CD4-positive, alpha-beta memory T cell (primary cell): ENCODE measurements at places on chromosomes 16 and 17.

- DNase-seq = no peak
Measured at GRCh38 chr16:54511222-54511731, 224.7 kb upstream of the IRX3 start.

DNA sequence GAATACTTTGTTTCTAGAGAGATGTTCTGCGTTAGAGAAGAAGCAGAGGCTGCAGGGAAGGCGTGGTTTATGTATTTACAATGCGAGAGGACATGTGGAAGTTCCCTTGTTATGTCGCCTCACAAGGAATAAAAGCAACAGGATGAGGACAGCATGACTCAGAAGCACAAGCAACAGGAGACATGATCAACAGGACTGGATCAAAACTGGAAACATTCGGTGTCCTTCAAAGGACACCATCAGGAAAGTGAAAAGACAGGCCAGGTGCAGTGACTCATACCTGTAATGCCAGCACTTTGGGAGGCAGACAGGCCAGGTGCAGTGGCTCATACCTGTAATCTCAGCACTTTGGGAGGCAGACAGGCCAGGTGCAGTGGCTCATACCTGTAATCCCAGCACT lies 52.6 kb downstream of the CCDC57 start:
- DNase-seq = no peak

GRCh38 chr17:68592009-68592408 lies 9.2 kb downstream of the FAM20A start:
- no peak for DNase-seq

GRCh38 chr16:86925067-86925791 lies 346.9 kb downstream of the FOXL1 start:
- no peak for DNase-seq

- DNase-seq = peak; percentile 2
Measured at GRCh38 chr17:28646039-28646754, 1.2 kb upstream of the BLTP2 start.

DNA sequence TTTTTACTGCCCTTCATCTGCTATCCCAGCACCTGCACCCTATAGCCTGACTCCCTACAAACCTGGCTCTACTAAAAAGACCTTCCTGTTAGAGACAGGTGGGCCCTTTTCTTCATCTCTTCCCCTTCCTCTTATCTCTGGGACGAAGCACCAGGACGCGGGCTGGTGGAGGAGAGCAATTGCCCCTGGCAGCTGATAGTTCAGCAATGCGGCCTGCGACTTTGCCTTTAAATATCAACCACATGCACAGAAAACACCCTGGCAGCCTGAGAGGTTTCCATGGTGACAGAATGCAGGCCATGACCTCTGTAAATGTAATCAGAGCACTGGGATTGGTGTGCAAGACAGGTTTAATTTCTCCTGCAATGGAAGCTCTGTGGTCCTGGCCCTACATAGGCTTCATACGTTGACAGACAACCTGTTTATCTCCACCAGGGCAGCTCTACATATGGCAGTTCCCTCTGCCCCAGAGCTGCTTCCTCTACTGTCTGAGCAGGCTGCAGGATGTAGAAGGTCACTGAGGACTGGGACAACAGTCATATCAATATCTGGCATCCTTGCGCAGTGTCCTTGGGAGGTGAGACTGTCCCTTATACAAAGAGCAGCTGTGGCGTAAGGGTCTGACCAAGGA lies 10.0 kb upstream of the SKAP1 start:
- DNase-seq = peak; percentile 72

GRCh38 chr17:80475910-80476876 lies at the start of gene NPTX1:
NPTX1 (minus strand) TSS chr17:80476607; CDS start chr17:80476446, 161 bp downstream.
- DNase-seq = no peak

DNA sequence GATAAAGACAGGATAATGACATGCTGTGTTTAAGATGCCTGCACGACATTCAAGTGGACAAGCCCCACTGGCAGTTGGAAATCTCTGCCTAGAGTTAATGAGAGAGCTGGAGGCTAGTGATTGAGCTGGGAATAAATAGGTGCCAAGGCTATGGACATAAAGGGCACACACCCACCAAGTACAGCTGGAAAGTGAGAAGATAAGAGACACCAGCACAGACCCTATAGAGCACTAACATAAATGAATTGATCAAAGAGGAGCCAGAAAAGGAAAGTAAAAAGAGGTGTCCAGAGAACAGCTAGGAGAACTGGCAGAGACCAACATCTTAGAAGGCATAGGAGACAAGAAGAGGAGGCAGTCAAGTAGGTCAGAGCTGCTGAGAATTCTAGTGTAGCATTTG lies 101.2 kb downstream of the YPEL2 start:
- DNase-seq = no peak

DNA sequence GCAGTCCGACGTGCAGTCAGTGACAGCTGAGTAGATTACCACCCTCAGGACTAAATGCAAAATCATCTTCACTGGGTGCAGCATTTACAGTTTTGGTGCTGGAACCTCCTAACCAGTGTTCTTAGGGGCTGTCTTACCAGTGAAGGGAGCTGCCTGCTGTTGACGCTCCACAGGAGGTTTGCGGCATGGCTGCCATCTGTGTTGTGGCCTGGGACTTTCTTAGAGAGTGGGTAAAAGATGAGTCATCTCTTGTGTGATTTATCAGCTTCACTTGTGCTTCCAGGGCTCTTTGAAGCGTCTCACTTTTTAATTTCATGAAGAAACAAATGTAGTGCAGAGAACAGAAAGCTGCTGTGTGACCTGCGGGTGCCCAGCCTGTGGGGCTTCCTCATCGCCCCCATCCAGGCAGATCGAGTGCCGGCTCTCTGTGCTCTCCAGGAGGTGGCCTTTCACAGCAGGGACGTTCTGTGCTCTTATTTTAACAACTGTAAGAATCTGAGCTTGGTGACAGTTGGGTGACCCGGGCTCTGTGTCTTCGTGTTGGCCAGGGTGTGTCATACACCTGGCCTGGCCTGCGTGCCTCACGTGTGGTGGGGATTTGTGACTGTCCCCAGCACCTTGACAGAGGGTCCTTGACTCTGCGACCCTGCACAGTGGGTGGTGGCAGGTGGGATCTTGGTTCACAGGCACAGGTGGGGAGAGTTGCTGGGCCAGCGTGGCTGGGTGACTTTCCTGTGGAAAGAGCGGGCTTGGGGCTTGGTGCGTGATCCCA lies 24.3 kb upstream of the ZNF750 start:
- peak; percentile 90 for DNase-seq

DNA sequence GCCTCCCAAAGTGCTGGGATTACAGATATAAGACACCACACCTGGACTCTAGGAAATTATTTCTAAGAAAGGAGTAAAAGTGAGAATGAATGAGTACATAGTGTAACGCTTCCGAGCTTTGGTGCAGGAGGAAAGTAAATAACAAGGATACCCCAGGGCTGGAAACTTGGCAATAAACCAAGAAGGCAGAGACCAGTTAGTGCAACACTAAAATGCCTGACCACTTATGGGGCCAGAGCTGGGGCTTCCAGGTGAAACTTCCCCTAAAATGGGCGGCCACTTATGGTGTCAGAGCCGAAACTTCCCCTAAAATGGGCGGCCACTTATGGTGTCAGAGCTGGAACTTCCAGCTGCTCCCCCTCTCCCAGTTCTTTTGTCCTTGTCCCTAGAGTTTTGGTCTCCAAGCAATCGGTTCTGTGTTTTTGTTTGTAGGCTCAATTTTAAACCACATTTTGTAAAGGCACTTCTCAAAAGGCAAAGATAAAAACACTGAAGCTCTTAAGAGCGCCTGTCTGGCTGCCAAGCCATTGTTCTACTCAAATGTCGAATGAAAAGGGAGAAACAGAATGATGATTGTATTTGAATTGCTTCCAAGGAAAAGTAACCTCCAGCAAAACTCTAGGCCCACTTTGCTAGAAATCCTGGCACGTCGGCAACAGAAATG lies 63.9 kb downstream of the NXN start:
- DNase-seq = no peak

DNA sequence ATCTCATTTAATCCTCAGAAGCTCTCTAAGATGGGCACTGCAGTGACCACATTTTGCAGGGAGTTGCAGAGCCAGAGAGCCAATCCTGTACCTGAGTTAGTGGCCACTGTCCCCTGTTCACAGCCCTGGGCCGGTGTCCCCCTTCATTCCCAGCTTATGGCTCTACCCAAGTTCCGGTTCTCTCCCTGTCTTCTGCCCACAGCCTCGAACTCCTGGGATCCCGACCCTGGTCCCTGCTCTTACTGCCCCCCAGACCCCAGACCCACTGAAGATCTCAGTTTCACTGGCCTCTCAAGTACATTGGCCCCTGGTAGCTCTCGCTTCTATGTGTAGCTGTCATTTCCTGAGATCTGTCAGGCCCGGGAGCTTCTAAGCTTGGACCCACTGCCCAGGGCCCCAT lies 12.2 kb downstream of the ASGR2 start:
- no peak for DNase-seq

- no peak for DNase-seq
Measured at GRCh38 chr17:34733333-34733732, 154.0 kb downstream of the TMEM132E start.

DNA sequence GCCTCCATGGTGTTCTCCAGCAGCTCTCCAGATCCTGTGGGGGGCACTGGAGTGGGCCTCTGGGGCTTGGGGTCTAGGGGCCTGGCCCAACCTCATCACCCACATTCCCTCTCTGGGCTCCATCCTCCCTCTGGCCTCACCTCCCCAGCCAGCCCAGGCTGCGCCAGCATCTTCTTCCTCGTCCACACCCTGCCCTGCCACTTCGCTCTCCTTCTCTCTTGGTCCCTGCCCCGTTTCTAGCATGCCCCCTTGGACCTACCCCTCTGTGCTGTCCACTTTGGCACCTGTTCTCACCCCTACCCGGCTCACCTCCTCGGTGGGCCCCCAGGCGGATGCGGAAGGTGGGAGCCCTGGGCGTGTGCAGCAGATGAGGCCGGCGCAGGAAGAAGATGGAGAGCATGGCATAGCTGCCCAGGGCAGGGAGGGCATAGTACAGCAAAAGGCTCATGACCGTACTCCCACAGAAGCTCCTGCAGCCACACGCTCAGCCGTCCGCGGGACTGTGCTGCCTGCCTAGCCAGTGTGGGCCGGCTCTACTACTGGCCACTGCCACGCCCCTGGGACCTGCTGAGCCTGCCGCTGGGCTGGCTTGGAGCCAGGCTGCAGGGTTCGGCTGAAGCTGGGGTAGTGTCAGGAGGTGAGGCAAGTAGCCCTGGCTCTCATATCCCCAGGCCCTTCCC lies at the start of gene GDPD3:
Gene GDPD3 (minus strand): TSS at position 507 of the 680 bp plus-strand sequence. CDS start 59 bp downstream, at position 448.
- DNase-seq = no peak

GRCh38 chr17:337866-338265 lies 14.7 kb downstream of the RPH3AL start:
- no peak for DNase-seq

DNA sequence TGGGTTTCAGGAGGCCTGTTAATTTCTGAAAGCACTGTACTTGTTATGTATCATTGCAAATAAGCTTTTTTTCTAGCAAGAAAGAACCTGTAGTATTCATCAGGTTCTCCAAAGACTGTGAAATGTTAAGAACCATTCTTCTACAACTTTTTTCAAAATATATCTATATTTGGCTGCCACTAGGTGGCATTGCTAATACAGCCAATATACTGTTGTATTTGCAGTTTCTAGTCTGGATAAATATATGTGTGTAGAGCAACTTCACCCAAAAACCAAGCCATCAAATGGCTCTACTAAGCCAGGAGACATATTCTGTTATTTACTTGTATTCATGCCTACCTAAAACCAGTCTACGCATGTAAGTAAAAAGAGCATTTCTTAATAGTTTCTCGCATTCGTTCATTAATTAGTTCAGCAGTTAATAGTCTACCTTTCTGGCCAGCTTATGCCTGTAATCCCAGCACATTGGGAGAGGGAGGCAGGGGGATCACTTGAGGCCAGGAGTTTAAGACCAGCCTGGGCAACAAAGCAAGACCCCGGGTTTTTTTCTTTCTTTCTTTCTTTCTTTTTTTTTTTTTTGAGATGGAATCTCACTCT lies 39.5 kb downstream of the VMP1 start:
- peak; percentile 33 for DNase-seq

DNA sequence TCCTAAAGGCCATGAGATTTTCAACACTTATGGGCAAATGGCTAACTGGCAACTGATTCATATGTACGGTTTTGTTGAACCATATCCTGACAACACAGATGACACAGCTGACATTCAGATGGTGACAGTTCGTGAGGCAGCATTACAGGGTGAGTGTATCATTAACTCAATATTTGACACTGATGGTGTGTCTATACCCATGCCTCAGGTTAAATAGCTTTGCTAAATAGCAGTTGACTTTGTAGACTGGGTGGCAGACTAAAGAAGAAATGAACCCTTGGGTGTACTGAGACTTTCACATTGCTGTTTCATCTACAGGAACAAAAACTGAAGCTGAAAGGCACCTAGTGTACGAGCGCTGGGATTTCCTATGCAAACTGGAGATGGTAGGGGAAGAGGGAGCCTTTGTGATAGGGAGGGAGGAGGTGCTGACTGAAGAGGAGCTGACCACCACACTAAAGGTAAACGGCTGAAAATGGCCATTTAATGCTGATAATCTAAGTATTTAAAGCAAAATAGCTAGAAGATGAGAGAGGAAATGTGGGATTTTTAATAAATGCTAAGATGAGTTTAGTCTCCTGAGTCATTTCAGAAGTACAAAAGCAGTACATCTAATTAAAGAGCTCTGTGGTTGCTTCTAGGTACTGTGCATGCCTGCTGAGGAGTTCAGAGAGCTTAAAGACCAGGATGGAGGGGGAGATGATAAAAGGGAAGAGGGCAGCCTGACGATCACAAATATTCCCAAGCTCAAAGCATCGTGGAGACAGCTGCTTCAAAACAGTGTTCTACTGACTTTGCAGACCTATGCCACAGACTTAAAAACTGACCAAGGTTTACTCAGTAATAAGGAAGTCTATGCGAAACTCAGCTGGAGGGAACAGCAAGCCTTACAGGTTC lies 3.0 kb downstream of the SETD6 start:
- DNase-seq = no peak

DNA sequence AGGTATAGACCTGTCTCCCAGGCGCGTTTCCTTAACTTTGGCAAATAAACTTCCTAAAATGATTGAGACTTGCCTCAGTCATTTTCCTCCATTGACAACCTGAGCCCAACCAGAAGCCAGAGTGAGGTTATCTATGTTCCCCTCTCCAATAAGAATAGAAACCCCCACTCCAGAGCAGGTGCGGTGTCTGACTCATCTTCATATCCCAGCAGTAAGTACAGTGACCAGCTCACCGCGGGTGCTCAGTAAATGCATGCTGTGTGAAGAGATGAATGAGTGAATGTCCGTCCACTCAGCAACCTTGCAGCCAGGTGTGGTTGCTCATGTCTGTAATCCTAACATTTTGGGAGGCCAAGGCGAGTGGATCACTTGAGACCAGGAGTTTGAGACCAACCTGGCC lies 19.5 kb upstream of the CD300E start:
- no peak for DNase-seq

- no peak for DNase-seq
Measured at GRCh38 chr17:57866723-57867122, 16.9 kb upstream of the MRPS23 start.

GRCh38 chr17:58693751-58694150 lies 1.3 kb downstream of the RAD51C start:
- DNase-seq = no peak
